A549 treated with CORT108297 at 1 μM for 4 hours (cell line): ENCODE measurements at places on chromosomes 11 and 22. TPM values are rescaled to one million over a fixed set of nuclear protein-coding genes. Genes with fewer than 3 reads are reported as not detected.

CAPRIN1 gene
- total RNA-seq, result 142 to 156 TPM (median 147 TPM) in 5 replicates

TMEM45B gene
- total RNA-seq, result 0.06 to 0.31 TPM (median 0.10 TPM) in 5 replicates

UBQLNL gene
- 0.04 TPM in 1 of 5 replicates, not detected in the others for total RNA-seq

TUG1 gene
- total RNA-seq, result 24.9 to 30.5 TPM (median 29.1 TPM) in 5 replicates

LRFN4 gene
- 59.1 to 102 TPM (median 89.7 TPM) in 5 replicates for total RNA-seq

RTN4RL2 gene
- 59.0 to 127 TPM (median 116 TPM) in 5 replicates for total RNA-seq

TMEM132A gene
- total RNA-seq, result 110 to 179 TPM (median 170 TPM) in 5 replicates

BATF2 gene
- 0.74 to 1.0 TPM (median 0.96 TPM) in 5 replicates for total RNA-seq

PLA2G3 gene
- not detected in 5 replicates for total RNA-seq

XKR3 gene
- not detected in 5 replicates for total RNA-seq

OR4A16 gene
- total RNA-seq, result not detected in 5 replicates

TRPM5 gene
- total RNA-seq, result not detected in 5 replicates

FOSL1 gene
- total RNA-seq, result 148 to 236 TPM (median 164 TPM) in 5 replicates

PARVG gene
- total RNA-seq, result 0.01 TPM in 1 of 5 replicates, not detected in the others

WBP2NL gene
- 0.05 to 0.21 TPM (median 0.06 TPM) in 3 of 5 replicates, not detected in the others for total RNA-seq

ZNF280B gene
- 1.3 to 1.6 TPM (median 1.5 TPM) in 5 replicates for total RNA-seq

C11orf86 gene
- 38.8 to 74.1 TPM (median 60.3 TPM) in 5 replicates for total RNA-seq

HTR3B gene
- not detected in 5 replicates for total RNA-seq
